ENCODE measurements at places on chromosomes 7 and 10.

DNA sequence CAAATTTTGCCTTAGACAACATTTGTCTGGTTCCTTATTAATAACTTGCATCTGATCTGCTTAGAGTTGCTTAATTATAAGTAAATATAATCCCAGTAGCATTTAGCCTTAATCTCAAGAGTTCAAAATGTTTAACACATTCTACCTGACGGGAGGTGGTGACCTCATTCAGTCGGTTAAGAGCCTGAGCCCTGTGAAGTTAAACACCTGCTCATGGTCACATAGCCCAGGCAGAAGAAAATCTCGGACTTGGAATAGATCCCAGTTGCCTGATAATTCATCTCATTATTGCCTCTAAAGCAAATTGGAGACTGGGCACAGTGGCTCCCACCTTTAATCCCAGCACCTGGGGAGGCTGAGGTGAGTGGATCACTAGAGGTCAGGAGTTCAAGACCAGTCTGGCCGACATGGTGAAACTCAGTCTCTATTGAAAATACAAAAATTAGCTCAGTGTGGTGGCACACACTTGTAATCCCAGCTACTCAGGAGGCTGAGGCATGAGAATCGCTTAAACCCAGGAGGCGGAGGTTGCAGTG is 18.6 kb upstream of the ASCC1 start:
- no peak for DNase-seq

GRCh38 chr10:29608062-29608461 is 26.7 kb downstream of the SVIL start:
- DNase-seq, result no peak

GRCh38 chr7:137882261-137882668 is 35.5 kb upstream of the DGKI start:
- DNase-seq, result peak; percentile 77

DNA sequence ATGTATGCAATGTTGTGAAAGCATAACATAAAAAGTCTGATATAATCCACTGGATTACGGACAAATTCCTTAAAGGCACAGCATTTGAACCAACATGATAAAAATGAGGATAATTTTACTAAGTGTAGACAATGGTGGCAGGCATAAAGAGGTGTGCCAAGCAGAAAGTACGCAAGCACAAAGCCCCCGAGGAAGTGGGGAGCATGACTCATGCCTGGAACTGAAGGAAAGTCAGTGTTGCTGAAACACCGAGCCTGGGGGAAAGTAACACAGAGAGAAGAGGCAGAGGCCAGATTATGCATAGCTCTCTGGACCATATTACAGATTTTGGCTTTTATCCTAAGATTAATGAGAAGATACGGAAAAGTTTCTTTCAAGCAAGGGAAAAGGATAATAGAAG is 490.0 kb upstream of the PHF14 start:
- no peak for DNase-seq

- no peak for DNase-seq
These were observed 93.1 kb upstream of the EFCAB10 start for GRCh38 chr7:105674200-105674920.

GRCh38 chr10:74635655-74636054 is 190.7 kb upstream of the KAT6B start:
- DNase-seq, result no peak

GRCh38 chr10:117137031-117137910 is 799 bp downstream of the VAX1 start:
- DNase-seq, result no peak

DNA sequence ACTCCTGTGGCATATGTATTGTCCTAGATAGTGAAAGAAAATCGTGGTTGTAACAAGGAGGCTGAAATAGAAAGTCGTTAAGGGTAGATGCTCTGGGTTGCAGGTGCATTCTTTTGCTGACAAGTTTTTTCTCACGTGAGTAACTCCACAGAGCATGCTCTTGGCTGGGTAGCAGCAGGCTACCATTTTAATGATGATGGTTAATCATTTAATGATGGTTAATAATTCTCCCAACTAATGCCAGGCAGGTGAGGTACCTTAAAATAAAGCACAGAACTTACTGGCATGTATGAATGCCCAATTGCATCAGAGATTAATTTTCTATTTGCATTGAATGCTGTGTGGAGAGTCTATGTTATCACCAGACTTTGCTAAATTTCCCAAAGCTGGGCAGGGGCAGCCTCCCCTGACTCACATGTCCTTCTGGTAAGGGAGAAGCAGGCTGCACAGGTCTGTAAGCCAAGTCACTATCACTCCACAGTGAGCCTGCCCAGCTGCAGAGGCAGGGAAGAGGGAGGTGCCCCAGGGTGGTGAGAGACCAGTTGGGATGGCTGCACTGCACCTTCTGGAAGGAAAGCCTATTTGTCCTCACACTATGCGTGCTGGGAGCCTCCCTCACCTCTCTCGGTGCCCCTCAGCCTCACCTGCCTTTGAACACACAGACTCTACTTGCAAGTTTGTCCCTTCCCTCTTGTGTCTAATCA is 287.0 kb upstream of the IGFBP3 start:
- DNase-seq, result no peak

DNA sequence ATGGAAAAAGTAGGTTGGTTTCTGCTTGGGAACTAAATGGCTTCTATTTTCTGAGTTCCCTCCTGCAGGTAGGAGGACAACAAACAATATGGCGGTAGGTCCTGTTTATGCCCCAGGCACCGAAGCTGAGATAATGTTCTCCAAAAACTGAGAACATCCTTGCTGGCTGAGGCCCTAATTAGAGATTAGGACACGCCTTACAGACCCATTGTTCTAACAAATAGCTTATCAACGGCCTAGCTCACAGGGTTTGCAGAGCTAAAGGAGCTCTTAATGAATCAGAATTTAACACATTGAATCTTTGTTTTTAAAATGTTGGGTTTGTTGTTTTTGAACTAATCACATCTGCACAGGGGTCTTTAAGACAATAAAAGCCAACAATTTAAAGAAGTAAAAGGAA is 37.0 kb downstream of the HTR5A start:
- no peak for DNase-seq

GRCh38 chr7:44541028-44541869 is at the start of gene NPC1L1:
Gene NPC1L1 (minus strand): TSS chr7:44541330. CDS start chr7:44541259, 71 bp downstream.
- peak; percentile 29 for DNase-seq

DNA sequence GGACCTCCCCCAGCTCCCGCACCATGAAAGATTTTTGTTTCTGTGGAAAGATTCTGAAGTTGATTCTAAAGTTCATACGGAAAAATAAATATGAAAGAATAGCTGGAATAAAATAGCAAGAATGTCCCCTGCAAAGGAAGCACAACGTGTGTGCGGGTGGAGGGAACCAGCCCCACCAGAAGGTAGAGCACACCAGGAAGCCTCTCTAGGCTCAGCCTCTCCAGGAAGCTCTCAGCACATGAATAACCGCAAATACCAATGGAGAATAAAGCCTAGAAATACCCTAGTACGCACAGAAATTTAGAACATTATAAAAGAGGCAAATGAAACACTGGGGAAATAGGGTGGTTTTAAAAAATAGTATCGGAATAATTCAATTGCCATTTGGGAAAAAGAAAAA is 24.6 kb upstream of the FAM170B start:
- no peak for DNase-seq

GRCh38 chr7:73899731-73900142 is 38.8 kb downstream of the TMEM270 start:
- DNase-seq, result no peak

GRCh38 chr10:20313665-20314064 is 497.4 kb downstream of the PLXDC2 start:
- no peak for DNase-seq

- no peak for DNase-seq
These were observed 3.6 kb downstream of the WDR86 start for GRCh38 chr7:151406051-151406875.

DNA sequence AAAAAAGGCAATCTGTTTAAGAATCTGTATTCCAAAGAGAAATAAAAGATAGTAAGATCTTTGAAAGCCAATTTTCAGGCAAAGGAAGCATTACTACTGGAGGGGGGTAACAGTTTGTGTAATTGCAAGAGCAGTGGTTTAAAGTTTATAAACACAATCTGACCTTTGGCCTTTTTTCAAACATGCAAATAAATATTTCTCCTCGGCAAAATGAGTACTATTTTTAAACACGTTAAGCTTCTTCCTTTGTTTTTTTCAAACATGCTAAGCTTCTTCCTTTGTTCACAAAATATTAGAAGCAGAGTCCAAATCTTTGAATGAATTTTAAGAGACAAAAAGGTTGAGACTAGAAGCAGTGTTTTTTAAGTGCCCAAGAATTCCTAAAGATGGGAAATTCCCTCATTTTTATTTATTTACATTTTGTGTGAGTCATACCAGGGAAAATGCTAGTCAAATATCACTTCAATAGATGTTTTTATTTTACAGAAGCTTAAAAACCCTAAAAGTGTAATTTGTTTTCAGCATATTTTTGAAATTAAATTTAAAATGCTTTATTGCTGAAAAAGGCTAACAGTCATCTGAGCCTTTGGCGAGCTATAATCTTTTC is 229.3 kb downstream of the GPR37 start:
- no peak for DNase-seq

DNA sequence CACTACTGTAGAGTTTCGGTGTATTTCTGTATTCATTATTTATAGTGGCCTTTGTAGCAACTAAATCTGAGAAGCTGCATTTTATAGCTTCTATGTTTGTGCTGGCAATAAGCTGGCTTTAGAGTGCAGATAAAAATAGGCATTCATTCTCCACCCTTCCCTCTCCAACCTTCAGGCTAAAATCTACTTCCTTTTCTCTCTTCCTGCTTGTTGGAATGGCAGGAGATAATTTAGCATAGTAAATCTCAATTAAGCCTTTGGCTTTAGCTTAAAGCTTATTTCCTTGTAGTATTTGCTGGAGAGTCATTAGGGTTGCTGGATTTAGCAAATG is 58.5 kb downstream of the CPVL start:
- no peak for DNase-seq

- DNase-seq, result peak; percentile 91
These were observed 5.1 kb downstream of the LDB1 start for GRCh38 chr10:102114861-102115618.

DNA sequence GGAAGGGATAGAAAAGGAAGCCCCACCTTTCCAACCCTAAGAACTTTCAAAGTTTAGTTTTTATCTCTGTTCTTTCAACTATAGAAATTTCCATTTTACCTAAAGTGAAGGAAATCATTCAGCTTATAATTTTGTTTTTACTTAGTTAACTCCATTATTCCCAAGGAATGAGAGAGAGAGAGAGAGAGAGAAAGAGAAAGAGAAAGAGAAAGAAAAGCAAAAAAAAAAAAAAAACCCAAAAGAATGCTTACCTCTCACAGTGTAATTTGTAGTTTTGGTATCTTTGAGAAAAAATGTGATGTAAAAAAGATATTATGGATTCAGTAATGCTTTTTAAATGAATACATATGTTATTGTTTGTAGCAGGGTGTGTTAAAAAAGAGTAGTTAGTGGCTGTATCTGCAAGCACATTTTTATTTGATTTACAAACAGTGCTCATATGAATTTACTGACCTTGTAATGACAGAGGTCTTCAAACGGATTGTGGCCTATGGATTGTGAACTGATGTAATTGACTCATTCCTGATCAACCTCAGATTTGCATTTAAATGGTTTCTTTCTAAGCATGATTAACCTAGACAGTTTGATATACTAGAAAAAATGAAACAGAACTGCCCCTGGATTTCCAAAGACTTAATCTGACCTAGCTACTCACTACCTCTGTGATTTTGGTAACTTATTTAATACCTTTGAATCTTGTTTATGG is 64.9 kb downstream of the LCOR start:
- peak; percentile 22 for DNase-seq

DNA sequence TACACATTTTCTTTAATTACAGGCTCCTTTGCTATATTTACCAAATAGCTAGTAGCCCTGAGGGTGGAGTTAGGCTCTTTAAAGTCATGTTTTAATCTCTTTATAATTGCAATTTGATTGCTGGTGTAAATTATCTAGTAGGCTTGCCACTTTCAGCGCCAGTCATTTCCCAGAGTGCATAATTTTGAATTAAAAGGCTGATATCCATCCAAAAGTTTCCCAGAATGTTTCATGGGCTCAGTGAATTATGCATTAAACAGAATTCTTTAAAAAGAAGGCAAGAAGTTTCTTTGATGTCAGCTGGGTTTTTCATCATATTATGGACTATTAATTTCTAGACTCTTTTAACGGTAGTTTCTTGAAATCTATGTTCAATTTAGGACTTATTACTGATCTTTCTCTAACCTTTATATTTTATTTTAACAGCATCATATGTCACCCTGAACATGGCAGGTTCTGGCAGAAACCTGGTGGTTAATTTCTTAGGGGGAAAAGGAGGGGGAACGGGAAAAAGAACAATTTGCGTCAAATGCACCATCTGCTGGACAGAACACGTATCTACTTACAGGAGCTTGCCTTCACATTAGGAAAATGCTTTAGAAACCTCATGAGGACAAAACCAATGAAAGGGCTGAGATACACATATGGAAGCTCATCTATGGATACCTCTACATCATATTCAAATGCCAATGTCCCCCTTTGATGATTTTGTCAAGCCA is 171.1 kb downstream of the GRM3 start:
- DNase-seq, result no peak
